ENCODE measurements at places on chromosomes 11 and 22. TPM values are rescaled to one million over a fixed set of nuclear protein-coding genes. Genes with fewer than 3 reads are reported as not detected.

Gene PATE4
- total RNA-seq = not detected

Gene SYCE3
- not detected for total RNA-seq

Gene NLRP6
- 9.7 TPM for total RNA-seq

Gene CRYBB1
- not detected for total RNA-seq

Gene RFPL1
- total RNA-seq = not detected

Gene OR5B2
- 0.10 TPM for total RNA-seq

Gene MS4A15
- total RNA-seq = not detected

Gene MS4A3
- 0.31 TPM for total RNA-seq

Gene HEPN1
- total RNA-seq = not detected

Gene PKDREJ
- under 0.01 TPM for total RNA-seq

Gene MMP3
- not detected for total RNA-seq

Gene LMO1
- not detected for total RNA-seq

Gene MS4A14
- 1.2 TPM for total RNA-seq

Gene POLDIP3
- 38.6 TPM for total RNA-seq

Gene SRSF8
- total RNA-seq = 43.7 TPM

Gene VPREB1
- not detected for total RNA-seq

Gene C11orf91
- not detected for total RNA-seq

Gene OR5A1
- total RNA-seq = under 0.01 TPM

Gene RAB3IL1
- not detected for total RNA-seq

Gene MCM5
- total RNA-seq = 21.3 TPM

Gene LRRC4C
- total RNA-seq = not detected

Gene HYOU1
- total RNA-seq = 38.9 TPM

Data from mononuclear cell (primary cell).